T1000 (cell line): ENCODE measurements at places on chromosomes 2 and 18.

DNA sequence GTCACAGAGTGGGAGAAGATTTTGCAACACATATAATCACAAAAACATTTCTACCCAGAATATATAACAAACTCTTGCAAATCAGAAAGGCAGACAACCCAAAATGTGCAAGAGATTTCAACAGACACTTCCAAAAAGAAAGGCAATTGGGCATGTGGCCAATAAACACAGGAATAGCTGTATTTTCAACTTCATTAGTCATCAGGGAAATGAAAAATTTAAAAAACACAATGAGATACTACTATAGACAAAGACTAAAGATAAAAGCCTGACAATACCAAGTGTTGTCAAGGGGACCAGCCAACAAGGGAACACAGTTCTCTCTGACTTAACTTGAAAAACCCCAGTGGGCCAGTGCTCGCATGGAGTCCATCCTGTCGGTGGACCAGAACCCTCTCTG is 40.5 kb downstream of the MTHFD2 start:
- DNase-seq: no peak

DNA sequence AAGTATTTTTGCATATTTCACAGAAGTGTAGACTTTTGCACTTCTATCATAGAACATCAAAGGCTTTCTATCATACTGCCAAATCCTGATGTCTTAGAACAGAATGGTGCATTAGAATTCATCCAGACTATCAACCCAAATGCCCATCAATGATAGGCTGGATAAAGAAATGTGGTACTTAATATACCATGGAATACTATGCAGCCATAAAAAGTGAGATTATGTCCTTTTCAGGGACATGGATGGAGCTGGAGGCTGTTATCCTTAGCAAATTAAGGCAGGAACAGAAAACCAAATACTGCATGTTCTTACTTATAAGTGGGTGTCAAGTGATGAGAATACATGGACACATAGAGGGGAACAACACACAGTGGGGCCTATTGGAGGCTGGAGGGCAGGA is 150.2 kb downstream of the PHLPP1 start:
- DNase-seq: no peak

GRCh38 chr2:157856187-157856515 is 20.0 kb downstream of the ACVR1 start:
- no peak for DNase-seq

- DNase-seq: no peak
Measured at GRCh38 chr2:15726321-15727057, 134.8 kb downstream of the DDX1 start.

GRCh38 chr18:7748251-7749007 is 181.3 kb downstream of the PTPRM start:
- no peak for DNase-seq

- peak; percentile 2 for DNase-seq
Measured at GRCh38 chr18:51751901-51752300, 554.4 kb upstream of the MEX3C start.

DNA sequence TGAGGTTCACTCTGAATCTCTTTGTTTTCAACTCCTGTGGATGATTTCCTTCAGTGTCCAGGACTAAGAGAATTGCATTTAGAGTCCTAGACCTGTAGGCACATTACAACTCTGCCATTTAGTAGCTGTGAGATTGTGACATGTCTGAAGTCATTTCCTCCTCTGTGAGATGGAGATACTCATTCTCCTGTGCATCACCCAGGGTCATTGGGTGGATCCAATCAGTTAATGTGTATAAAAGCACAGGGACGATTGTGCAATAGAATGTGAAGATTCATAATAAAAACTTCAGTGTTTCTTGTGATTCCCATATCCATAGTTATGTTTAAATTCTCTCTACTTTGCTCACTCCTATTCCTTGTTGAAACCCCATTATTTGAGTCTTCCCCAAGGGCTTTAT is 113.6 kb downstream of the DIS3L2 start:
- DNase-seq: no peak

DNA sequence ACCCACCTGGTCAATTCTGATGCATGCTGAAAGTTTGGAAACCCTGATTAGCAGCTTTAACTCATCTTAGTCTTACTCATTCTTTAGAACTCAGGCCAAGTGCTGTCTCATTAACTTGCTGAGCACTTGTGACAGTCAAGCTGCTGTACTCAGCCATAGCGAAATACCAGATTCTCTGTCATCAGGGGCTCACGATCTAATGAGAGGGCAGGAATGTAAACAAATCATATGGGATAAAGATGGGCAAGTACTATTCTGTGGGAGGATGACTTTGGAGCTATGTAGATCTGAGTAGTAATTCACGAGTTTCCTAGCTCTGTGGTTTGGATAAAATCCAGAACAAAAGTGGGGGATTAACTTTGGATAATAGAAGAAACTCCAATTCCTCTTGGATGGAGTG is 376.6 kb downstream of the HRH4 start:
- DNase-seq: peak; percentile 49

GRCh38 chr2:237464757-237465391 is 22.2 kb upstream of the MLPH start:
- DNase-seq: no peak

GRCh38 chr2:139177041-139177440 is 396.9 kb upstream of the NXPH2 start:
- DNase-seq: no peak

DNA sequence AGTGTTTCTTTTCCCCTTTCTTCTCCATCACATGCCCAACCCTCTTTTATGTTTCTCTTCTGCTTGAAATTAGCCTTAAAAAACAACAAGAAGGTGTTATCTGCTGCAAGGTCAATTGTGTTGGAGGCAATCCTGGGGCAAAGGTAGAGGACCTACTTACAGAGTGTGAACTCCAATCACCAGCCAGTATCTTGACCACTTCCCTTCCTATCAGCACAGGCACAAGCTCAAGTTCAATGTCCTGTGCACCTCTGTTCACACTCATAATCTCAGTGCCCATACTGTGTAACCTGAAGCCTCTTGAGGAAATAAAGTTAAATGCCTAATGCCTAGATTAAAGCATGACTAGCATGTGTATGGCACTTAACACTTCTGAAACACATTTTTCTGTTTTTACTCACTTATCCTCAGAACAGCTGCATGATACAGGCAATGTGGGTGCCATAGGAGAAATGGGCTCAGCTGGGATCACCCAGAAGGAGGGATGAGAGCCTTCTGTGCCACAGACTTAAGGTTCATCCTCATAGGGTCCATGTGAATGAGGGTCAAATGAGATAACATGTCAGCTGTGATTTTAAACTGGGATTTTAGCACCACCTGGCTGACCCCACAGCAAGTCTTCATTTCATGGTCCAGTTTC is 701.5 kb downstream of the BCL11A start:
- DNase-seq: no peak

- DNase-seq: peak; percentile 28
Measured at GRCh38 chr2:236749346-236749745, 179.7 kb downstream of the ACKR3 start.

- no peak for DNase-seq
Measured at GRCh38 chr2:228522276-228522675, 340.8 kb upstream of the SPHKAP start.

DNA sequence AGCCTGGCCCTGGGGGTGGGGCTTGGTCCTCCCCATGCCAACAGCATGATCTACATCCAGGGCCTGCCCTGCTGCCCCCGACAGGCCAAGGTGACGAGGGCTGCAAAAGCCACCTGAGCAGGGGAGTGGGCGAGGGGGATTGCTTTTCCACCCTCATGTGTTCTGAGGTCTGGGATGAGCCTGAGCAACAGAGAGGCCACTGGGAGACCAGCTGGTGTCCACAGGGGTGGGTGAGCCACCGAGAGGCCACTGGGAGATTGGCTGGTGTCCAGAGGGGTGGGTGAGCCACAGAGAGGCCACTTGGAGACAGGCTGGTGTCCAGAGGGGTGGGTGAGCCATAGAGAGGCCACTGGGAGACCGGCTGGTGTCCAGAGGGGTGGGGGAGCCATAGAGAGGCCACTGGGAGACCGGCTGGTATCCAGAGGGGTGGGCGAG is 147.4 kb upstream of the GPC1 start:
- DNase-seq: no peak

DNA sequence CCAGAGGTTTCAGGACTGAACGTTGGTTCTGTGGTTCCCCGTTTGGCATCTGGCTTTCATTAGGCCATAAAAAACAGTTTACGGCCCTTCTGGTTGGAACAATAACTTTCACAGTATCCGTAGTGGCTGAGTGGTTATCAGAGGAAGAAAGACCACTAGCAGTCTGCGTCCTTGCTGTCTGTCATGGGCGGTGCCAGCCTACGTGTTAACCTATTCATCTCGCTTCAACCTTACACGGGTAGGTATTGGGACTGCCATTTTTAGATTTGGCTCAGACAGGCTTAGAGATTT is 42.6 kb upstream of the ROCK2 start:
- DNase-seq: no peak

- no peak for DNase-seq
Measured at GRCh38 chr18:51884039-51884438, 456.0 kb upstream of the DCC start.

DNA sequence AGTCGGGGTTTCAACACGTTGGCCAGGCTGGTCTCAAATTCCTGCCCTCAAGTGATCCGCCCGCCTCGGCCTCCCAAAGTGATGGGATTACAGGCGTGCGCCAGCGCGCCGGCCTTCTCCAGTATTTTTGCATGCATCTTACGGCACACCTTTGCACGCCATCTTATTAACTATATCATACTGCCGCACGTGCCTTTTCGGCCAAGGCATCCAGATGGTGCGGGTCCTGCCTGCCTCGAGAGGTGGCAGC is 765 bp upstream of the ING5 start:
- DNase-seq: no peak

GRCh38 chr2:206239157-206239556 is 35.3 kb upstream of the ZDBF2 start:
- DNase-seq: no peak

- no peak for DNase-seq
Measured at GRCh38 chr2:109265369-109265768, 136.4 kb downstream of the SH3RF3 start.

DNA sequence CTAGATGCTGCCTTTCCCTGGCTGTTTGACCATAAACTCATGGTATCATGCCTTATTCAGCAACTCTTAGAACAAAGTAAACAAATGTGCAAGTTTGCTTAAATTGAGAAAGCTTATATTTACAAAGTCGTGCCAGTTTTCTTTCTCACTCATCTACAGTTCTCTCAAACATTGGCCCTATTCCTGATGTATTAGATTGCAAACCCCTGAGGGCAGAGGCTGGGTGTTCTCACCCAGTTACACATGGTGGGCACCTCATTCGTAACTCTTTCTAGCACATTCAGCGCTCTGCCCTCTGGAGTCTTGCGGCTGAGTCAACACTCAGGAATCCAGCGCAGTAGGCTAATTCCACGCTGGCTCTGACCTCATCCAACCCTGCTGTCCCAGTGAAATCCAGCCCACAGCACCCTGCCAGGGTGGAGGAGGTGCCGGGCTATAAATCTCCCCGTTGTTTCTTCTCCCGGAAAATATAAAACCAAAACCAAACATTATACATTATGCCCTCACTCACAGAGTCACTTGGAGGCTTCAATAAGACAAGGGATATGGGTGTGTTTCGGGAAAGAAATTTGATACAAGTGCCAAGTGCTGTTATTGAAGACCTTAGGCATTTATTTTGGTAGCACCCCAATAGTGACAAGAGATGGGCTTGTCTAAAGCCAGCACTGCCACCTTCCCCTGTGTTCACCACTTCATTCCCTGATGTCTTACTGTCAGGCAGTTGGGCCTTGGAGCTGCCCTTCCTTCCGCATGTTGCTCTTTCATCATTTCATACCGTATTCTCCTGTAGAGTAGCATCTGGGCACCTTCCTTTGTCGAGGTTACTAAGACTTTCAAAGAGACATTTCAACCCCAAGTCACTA is 287.4 kb downstream of the PRKCE start:
- peak; percentile 89 for DNase-seq

- no peak for DNase-seq
Measured at GRCh38 chr2:3334392-3335345, 42.9 kb downstream of the EIPR1 start.

DNA sequence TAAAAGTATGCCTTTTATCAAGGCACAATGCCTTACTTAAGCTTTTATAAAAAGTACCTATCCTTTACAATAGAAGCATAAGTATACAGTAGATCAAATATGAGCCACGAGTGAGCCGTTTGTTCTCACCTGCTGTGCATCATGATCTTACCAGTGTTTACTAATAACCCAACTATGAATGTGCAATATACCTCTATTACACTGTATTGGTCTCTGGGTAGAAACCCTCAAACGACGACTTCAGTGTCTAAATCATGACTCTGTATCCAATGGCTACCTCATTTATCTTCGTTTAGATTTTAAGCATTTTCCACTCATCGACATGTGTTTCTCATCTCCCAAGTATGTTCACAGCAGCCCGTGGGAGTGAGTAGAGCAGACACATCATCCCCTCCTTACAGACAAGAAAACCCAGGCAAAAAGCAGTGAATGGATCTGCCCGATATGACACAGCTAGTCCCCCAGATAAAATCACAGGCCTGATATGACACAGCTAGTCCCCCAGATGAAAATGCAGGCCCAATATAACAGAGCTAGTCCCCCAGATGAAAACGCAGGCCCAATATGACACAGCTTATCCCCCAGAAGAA is 279.8 kb downstream of the TNS1 start:
- no peak for DNase-seq

DNA sequence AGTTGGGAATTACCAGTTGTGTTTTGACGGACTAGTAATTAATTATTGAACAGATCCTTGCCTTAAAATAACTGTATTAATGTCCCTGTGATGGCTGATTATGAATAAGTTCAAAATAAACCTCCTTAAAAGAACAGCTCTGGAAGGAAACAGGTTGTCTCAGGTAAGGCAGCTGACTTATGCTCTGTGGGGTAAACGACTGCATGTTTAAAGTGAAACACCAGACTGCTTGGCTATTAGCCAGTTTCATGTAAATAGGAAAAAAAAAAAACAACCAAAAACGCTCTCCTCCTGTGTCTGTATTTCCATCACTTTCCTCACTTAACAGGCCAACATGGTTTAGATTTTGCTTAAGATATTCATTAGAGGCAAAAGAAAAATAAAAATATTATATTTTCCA is 243.6 kb downstream of the TMEM182 start:
- DNase-seq: no peak

DNA sequence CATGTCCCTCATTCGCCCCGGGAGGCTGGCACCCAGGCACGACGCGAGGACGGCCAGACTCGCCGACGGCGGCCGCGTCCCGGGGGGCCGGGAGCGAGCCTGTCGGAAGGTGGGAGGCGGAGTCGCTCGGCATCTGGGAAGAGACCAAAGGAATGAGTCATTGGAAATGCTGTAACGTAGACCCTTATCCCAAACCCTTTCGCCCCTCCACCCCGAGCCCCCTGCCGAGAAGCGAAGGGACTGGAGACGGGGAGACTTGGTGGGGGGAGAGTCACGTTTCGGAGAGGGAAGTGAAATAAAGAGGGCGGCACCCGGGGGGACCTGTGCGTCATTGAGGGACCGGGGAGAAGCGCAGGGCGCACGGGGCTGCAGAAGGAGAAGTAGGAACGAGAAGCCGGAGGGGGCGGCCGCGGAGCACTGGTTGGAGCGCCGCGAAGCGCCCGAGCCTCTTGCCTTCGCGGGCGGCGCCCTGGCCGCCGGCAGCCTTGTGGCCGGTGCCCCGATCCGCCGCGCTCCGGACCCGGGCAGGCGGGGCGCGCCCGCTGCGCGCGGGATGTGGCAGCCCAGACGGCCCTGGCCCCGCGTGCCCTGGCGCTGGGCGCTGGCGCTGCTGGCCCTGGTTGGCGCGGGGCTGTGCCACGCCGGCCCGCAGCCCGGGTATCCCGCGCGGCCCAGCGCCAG is at the start of gene EMILIN2:
EMILIN2 (plus strand) TSS at position 371 of the 681 bp plus-strand sequence; CDS start at position 554, 183 bp downstream.
- no peak for DNase-seq

GRCh38 chr2:71680925-71681324 is 227.6 kb downstream of the DYSF start:
- no peak for DNase-seq

GRCh38 chr2:160664603-160665140 is 171.1 kb upstream of the RBMS1 start:
- no peak for DNase-seq

- no peak for DNase-seq
Measured at GRCh38 chr2:168912901-168913369, 11.8 kb downstream of the G6PC2 start.
